H1 (cell line): ENCODE measurements at places on chromosomes 11 and 22. TPM values are rescaled to one million over a fixed set of nuclear protein-coding genes. Genes with fewer than 3 reads are reported as not detected.

PNPLA3 gene
- 23.4 and 24.6 TPM in 2 replicates for total RNA-seq

TMEM86A gene
- total RNA-seq = 1.7 and 2.0 TPM in 2 replicates

NNMT gene
- not detected in 2 replicates for total RNA-seq

- no peaks in the 10 kb centered on the region for H3K27me3 ChIP-seq
- no peaks in the 10 kb centered on the region; the same call in 1 of the 2 replicates for H3K4me1 ChIP-seq
- H3K36me3 ChIP-seq = no peaks in the 10 kb centered on the region
- DNase-seq = no peak
Measured at GRCh38 chr22:33766091-33766490, 154.2 kb downstream of the LARGE1 start.

GRCh38 chr22:23529166-23530103 lies 50.7 kb downstream of the IGLL1 start:
- H3K4me1 ChIP-seq = peaks cover 11% of the 10 kb centered on the region
- H3K4me3 ChIP-seq = no peak overlapping the region
- no peak overlapping the region for H3K27ac ChIP-seq
- H3K36me3 ChIP-seq = no peaks in the 10 kb centered on the region
- H3K27me3 ChIP-seq = peaks cover 15% of the 10 kb centered on the region; the same call in 1 of the 2 replicates

DNA sequence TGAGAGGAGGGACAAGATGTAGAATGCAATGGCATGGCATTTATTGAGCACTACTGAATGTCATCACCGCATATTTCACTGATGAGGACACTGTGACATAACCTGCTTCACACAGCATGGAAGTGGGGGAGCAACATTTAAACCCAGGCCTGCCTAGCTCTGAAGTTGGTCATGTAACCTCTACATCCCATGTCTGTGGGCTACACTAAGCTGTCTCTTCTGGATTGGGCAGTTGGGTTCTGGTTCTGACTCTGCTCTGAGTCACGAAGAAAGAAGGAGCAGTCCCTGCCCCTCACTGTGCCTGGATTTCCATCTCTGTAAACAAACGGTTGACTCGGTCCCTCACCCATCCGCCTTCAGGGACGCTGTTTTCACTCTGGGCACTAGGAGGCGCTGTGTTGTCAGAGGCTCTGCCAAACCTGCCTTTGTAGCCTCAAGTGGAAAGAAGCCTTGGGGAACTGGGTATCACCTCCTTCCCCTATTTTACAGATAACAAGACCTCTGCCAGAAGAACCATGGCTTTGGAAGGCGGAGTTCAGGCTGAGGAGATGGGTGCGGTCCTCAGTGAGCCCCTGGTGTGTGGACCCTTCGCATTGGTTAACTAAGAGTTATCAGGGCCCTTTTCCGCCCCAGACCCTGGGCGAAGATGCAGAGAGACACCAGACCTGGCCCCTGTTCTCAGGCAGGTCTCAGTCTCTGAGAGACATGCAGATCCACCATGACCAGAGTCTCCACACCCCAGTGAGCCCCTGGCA lies 12.7 kb upstream of the ARHGEF17 start:
- no peak overlapping the region for H3K4me3 ChIP-seq
- H3K27me3 ChIP-seq = no peaks in the 10 kb centered on the region
- no peak for DNase-seq
- H3K36me3 ChIP-seq = no peaks in the 10 kb centered on the region

DNA sequence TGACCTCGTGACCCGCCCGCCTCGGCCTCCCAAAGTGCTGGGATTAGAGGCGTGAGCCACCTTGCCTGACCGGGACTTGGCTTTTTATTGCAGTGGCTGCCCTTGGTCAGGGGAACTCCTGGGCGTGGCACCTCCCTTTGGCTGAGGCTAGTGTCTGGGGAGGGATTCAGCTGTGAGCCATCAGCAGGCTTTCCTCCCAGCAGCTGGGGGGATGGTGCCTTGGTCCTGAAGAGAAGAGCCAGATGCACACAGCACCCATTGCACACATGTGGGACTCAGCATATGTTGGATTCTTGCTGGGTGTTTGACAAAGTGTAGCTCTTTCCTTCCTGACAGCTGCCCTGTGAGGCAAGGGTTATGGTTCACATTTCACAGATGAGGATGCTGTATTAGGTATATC lies 8.4 kb downstream of the CYTH4 start:
- H3K27me3 ChIP-seq = no peaks in the 10 kb centered on the region
- no peak overlapping the region for H3K4me3 ChIP-seq
- H3K27ac ChIP-seq = no peak overlapping the region
- no peak for DNase-seq

DNA sequence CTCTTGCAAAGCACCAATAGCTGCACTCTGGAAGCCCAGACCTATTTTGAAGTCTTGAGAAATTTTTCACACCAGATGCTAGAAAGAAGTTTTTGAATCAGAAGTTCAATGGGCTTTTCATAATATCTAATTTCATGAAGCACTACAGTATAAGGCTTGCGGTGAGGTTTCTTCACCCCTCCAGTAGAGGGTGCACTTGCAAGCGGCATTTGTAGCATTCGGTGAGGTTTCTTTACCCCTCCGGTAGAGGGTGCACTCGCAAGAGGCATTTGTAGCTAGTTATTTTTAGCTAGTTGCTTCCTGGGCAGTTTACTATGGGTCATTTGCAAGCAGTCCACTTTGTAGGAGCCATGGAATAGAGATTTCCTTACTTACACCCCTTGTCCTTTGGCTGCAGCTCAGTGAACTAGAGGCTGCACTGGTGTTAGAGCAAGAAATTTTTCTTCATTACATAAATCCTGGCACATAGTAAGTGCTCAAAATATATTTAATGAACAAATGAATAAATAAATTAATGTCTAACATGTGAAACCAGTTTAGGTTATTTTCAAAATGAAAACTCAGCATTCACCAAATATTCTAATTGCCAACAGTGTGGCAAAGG lies 7.8 kb upstream of the NOX4 start:
- H3K4me1 ChIP-seq = peaks cover 15% of the 10 kb centered on the region; the same call in 1 of the 2 replicates
- DNase-seq = no peak
- no peak overlapping the region for H3K4me3 ChIP-seq
- H3K36me3 ChIP-seq = no peaks in the 10 kb centered on the region

C22orf15 gene
- 2.3 and 4.9 TPM in 2 replicates for total RNA-seq

PHF21B gene
- 57.2 and 68.1 TPM in 2 replicates for total RNA-seq

TTC36 gene
- total RNA-seq = not detected in 2 replicates

GRCh38 chr11:96486890-96487611 lies 97.2 kb downstream of the JRKL start:
- H3K27me3 ChIP-seq = no peaks in the 10 kb centered on the region
- H3K4me1 ChIP-seq = no peaks in the 10 kb centered on the region
- no peak for DNase-seq
- H3K36me3 ChIP-seq = no peaks in the 10 kb centered on the region
- no peak overlapping the region for H3K4me3 ChIP-seq

DNA sequence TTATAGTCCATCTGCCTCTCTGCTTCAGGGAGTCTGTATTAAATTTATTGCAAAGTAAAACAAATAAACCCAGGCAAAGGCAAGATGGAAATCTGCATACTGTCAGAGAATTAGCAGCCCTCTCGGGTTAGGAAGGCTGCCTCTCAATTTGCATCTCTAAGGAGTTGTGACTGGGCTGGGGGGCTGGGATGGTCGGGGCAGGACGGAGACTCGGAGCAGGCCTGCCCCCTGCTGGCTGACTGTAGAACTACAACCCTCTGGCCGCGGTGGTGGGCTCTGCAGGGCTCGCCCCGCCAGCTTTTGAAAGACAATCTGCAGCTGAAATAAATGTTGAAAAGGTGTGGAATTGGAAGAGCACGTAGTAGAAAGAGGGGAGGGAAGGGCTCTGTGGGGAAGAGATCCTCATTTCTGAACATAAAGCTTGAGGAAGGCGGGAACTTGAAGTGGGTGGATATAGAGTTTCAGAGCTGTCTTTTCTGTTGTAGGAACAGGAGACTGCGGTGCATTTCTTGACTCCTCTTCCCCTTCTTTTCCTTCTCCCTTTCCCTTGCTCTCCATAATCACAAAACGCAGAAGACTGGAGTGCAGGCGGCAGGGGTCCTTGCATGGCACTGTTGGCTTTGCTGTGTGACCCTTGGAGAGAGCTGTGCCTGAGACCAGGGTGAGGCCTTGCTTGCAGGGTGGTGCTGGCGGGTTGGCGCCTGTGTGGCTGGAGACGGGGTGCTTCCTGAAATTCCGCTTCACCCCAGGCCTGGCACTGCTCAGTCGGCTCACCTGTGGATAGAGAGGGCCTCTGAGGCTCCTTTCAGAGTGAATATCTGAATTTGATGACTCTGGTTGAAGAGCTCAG lies 22.6 kb upstream of the PKNOX2 start:
- H3K27me3 ChIP-seq = peaks cover 37% of the 10 kb centered on the region
- H3K27ac ChIP-seq = no peak overlapping the region
- H3K4me1 ChIP-seq = peaks cover 30% of the 10 kb centered on the region
- DNase-seq = peak; percentile 97
- H3K4me3 ChIP-seq = no peak overlapping the region

DNA sequence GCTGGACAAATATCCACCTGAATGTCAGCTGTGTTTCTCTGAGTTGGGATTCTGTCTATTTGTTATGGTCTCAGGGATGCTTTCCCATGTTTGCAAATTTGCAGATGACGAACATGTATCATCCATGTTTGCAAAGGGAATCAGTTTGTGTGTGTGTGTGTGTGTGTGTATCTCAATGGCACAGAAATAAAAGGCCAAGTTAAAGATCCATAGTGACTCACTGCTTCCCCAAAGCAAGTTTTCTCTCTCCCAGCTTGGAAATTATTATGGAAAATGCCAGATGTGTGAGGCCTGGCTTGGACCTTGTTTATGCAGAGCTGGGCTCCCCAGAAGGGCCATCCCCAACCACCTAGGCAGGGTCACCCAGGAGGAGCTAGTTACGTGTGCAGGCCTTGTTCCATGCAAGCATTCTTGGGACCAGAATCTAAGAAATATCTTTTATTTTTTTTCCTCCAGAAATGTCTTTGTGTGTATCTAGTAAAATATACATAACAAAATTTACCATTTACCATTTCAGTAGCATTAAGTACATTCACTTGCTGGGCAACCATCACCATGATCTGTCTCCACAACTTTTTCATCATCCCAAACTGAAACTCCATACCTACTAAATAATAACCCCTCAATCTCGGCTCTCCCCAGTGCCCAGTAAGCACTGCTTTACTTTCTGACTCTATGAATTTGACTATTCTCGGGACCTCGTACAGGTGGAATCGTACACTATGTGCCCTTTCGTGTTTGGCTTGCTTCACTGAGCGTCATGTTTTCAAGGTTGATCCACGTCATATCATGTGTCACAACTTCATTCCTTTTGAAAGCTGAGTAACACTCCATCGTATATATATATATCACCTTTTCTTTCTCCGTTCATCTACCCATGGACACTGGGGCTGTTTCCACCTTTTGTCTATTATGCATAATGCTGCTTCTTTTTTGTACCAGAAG lies 56.6 kb upstream of the WNT7B start:
- no peak for DNase-seq
- H3K4me3 ChIP-seq = no peak overlapping the region
- H3K27ac ChIP-seq = no peak overlapping the region
- H3K36me3 ChIP-seq = no peaks in the 10 kb centered on the region
- H3K4me1 ChIP-seq = peaks cover 18% of the 10 kb centered on the region

DNA sequence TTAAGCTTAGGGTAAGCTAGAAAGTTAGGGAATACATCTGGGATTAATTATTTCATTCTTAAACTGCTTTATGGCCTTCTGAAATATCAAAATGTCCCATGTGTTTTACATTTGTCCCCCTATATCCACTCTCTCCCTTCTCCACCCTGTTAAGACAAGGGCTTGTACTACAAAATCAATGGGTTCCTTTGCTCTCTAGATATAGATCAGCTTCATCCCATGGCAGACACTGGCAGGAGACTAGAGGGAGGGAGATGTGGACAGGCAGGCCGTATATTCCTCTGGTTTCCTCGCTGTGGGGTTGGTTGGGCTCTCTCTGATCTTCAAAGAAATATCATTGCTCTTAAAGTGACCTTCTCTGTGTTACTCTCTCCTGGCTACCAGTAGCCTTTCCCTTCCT lies 1281.0 kb downstream of the LRRC4C start:
- no peak overlapping the region for H3K4me3 ChIP-seq
- H3K27me3 ChIP-seq = no peaks in the 10 kb centered on the region
- DNase-seq = no peak
- no peaks in the 10 kb centered on the region for H3K36me3 ChIP-seq
- no peaks in the 10 kb centered on the region for H3K4me1 ChIP-seq
- no peak overlapping the region for H3K27ac ChIP-seq

GRCh38 chr11:72239849-72240460 lies 4.0 kb downstream of the PHOX2A start:
- peaks cover 64% of the 10 kb centered on the region for H3K27me3 ChIP-seq
- no peak overlapping the region for H3K27ac ChIP-seq
- H3K36me3 ChIP-seq = peaks cover 4% of the 10 kb centered on the region; the same call in 1 of the 2 replicates
- peaks cover 5% of the 10 kb centered on the region for H3K4me1 ChIP-seq

DNA sequence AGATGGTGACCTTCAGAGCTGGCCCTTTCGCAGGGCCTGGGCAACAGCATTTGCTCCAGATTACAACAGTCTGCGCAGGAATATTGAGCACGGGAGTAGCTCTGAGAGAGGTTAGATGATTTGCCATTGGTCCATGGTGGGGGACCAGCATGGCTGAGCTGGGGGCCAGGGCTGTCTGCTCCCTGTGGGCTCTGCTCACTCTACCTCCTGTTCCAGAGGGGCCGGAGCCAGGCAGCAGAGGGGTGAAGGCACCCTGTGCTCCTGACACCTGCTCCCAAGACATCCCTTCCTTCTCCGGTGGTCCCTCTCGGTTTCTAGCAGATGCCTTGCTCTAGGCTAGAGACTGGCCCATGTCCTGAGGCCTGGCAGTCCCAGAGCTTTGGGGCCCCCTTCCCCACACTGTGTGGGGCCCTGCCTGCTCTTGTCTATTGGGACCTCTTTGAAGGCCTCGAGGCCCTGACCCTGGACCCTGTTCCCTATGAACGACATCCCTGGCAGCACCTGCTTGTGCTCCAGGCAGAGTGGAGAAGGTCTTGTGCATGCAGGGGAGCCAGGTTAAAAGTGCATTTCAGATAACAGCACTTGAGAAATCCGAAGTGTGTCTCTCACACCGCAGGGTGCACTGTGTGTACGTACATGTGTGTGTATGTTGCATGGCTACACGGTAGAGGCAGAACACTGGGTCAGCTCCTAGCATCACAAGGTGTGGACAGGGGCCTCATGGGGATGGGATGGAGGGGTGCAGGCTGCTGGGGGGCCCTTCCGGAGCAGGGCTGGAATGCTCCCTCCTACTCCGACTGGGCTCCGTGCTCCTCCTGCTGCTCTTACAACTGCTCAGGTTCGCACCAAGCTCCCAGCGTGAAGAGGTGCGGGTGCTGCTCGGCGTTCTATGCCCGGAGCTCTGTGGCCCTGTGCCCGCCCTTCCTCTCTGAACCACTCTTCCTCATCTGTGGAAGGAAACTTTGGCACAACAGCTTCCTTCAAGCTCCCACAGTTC lies 123.3 kb upstream of the B3GAT1 start:
- no peak overlapping the region for H3K4me3 ChIP-seq
- no peaks in the 10 kb centered on the region for H3K4me1 ChIP-seq
- H3K27me3 ChIP-seq = no peaks in the 10 kb centered on the region
- DNase-seq = peak; percentile 37

DNA sequence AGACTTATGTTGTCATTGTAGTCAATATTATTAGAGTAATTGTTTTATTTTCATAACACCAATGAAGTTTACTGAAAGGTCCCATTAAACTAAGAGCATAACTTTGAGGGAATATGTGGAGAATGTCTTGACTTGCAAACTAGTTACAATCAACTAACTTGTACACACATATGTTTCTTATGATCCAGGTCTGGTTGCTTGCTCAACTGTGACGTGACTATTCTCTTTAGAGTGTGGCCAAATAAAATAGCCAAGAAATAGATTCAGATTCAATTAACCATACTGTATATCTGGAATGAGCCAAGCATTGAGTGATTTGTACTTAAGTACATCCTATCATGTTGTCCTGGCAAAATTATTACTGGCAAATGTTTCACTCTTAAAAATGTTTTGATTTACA lies 101.7 kb downstream of the METTL15 start:
- H3K36me3 ChIP-seq = no peaks in the 10 kb centered on the region
- H3K4me3 ChIP-seq = no peak overlapping the region
- no peaks in the 10 kb centered on the region for H3K4me1 ChIP-seq
- no peak overlapping the region for H3K27ac ChIP-seq
